ENCODE measurements at places on chromosomes 5 and 9.

DNA sequence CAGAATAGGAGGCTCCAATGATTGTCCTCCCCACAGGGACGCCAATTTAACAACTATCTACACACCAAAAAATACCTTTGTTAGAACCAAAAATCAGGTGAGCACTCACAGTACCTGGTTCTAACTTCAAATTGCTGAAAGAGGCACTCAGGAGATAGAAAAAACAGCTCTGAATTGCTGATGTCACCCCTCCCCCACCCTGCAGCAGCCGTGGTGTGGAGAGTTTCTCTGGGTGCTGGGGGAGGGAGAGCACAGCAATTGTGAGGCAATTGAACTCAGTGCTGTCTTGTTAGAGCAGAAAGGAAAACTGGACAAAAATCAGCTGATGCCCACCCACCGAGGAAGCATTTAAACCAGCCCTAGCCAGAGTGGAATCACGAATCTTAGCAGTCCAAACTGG, 41.8 kb downstream of the TNFSF8 start:
- H3K4me3 ChIP-seq, result no peak overlapping the region
- no peak overlapping the region for H3K27ac ChIP-seq
- DNase-seq, result no peak
- no peaks in the 10 kb centered on the region for H3K27me3 ChIP-seq
- no peaks in the 10 kb centered on the region for H3K4me1 ChIP-seq

GRCh38 chr5:137216976-137217598, 282.0 kb downstream of the SPOCK1 start:
- H3K4me1 ChIP-seq, result peaks cover 15% of the 10 kb centered on the region
- no peak overlapping the region for H3K4me3 ChIP-seq
- H3K36me3 ChIP-seq, result no peaks in the 10 kb centered on the region

GRCh38 chr5:111853748-111854147, 96.8 kb upstream of the NREP start:
- H3K4me3 ChIP-seq, result no peak overlapping the region
- no peak overlapping the region for H3K27ac ChIP-seq
- no peak for DNase-seq

- H3K4me1 ChIP-seq, result no peaks in the 10 kb centered on the region
- no peaks in the 10 kb centered on the region for H3K36me3 ChIP-seq
- no peaks in the 10 kb centered on the region for H3K27me3 ChIP-seq
- no peak overlapping the region for H3K4me3 ChIP-seq
- DNase-seq, result no peak
- no peak overlapping the region for H3K27ac ChIP-seq
These were observed 32.7 kb upstream of the DMRTA1 start for GRCh38 chr9:22413884-22414283.

GRCh38 chr5:36202521-36202961, 39.2 kb downstream of the NADK2 start:
- H3K4me3 ChIP-seq, result no peak overlapping the region
- DNase-seq, result no peak
- H3K36me3 ChIP-seq, result peaks cover 28% of the 10 kb centered on the region
- H3K4me1 ChIP-seq, result no peaks in the 10 kb centered on the region
- no peaks in the 10 kb centered on the region for H3K27me3 ChIP-seq

DNA sequence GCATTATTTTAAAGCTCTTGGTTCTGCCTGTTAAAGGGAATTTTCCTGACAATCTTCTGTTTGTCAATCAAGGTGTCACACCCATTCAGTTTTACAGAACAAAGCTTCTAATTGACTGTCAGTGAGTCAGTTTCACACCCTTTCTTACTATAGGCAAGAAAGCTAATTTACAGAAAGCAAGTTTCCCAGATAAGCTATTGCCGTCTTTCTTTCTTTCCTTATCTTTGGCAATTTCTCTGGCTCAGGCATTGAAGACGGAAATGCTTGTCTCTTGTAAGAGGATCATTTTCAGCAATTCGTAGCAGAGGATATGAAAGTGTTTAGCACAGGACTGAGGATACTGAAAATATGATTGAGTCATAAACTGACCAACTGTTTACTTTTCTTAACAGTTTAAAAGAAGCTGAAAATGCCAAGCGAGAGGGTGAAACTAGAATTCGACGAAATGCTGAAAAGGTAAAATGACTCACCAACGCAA, 27.0 kb downstream of the SPINK5 start:
- no peak overlapping the region for H3K27ac ChIP-seq
- DNase-seq, result no peak
- no peaks in the 10 kb centered on the region for H3K27me3 ChIP-seq
- H3K4me3 ChIP-seq, result no peak overlapping the region
- H3K4me1 ChIP-seq, result no peaks in the 10 kb centered on the region

DNA sequence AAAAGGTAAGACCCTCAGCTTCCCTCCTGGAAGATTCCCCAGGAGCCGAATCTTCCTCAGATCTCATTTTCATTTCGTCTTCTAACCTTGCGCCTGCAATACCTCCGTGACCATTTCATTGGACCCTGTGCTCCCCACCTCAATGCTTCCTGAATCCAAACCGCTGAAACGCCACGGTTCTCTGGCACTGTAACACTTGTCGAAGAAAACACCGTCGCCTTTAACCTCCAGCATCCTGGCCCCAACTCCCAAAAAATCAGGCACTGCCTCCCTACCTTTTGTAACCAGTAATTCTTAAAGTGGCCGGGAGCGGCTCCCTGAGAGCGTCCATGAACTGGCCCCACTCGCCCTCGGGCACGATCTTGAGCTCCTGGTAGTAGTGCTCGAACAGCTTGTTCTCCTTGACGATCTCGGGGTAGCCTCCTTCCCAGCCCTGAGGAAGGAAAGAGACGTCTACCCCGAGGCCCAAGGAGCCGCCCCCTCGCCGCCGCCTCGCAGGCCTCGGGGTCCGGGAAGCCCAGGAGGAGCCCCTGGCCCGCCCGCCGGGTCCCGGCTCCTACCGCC, 438 bp downstream of the NSUN2 start:
- peak overlapping the region; percentile 94 for H3K4me3 ChIP-seq
- DNase-seq, result no peak
- H3K27ac ChIP-seq, result peak overlapping the region; percentile 95

DNA sequence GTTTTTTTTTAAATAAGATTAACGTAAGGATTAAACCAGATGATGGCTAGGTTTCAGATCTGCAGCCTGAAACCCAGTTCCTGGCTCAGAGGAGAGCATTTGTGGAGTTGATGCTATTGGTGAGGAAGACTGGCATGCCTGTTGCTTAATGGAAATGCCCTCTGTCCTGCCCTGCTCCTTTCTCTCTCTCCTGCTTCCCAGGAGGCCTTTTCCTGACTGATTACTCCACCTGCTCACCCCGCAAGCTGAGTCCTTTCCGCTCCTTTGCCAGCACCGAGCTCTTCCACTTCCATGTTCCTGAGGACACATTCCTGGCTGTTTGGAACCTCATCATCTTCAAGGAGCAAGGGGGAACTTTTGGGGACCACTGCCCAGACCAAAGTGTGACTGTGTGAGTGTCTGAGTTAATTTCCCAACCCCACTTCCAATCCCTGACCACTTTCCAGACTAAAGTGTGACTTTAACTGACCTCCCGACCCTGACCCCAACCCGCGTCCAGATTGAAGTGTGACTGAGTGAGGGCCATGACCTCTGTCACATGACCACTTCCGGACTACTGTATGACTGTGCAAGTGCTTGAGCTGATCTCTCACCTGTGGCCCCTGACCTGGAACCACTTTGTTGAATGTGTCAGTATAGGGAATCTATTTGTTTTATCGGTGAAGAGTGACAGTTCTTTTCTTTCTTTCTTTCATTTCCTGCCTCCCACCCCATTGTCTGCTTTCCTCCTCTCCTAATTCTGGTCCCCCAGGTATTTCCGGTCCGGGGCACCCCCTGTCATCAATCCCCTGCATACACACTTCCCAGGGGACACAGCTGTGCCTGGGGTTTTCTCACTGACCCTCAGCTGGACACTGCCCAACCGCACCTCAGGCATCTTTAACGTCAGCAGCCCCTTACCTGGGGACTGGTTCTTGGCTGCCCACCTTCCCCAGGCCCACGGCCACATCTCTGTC, 5.5 kb downstream of the TMEM8B start:
- peak overlapping the region; percentile 74 for H3K27ac ChIP-seq
- no peaks in the 10 kb centered on the region for H3K36me3 ChIP-seq
- H3K4me3 ChIP-seq, result no peak overlapping the region
- H3K27me3 ChIP-seq, result no peaks in the 10 kb centered on the region
- H3K4me1 ChIP-seq, result no peaks in the 10 kb centered on the region
- no peak for DNase-seq

GRCh38 chr5:168624850-168625364, 45.7 kb upstream of the PANK3 start:
- no peak for DNase-seq
- H3K27me3 ChIP-seq, result no peaks in the 10 kb centered on the region
- H3K4me3 ChIP-seq, result no peak overlapping the region
- H3K27ac ChIP-seq, result no peak overlapping the region

- no peaks in the 10 kb centered on the region for H3K36me3 ChIP-seq
- H3K27ac ChIP-seq, result no peak overlapping the region
- no peaks in the 10 kb centered on the region for H3K4me1 ChIP-seq
- no peaks in the 10 kb centered on the region for H3K27me3 ChIP-seq
- no peak overlapping the region for H3K4me3 ChIP-seq
- no peak for DNase-seq
These were observed 105.2 kb downstream of the SGCD start for GRCh38 chr5:156431956-156432829.

DNA sequence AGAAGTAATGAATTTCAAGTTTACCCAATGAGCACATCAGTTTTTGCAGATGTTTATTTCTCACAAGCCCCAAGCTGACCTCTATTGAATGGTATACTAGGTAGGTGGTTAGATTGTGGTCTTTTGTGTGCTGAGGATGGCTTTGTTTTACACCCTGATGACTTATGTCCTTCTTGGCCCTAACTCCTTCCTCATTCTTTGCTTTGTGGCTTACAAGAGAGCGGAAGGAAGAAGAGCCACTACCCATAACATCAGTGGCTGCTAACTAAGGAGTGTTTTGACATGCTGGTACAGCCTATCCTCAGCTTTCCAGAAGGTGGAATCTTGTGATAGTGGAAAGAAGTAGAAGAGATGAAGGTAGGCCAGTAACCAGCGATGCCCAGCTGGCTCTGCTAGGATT, 85.7 kb upstream of the NTRK2 start:
- no peaks in the 10 kb centered on the region for H3K27me3 ChIP-seq
- DNase-seq, result no peak
- no peak overlapping the region for H3K27ac ChIP-seq
- no peak overlapping the region for H3K4me3 ChIP-seq
